ENCODE measurements at places on chromosomes 1 and 21. TPM values are rescaled to one million over a fixed set of nuclear protein-coding genes. Genes with fewer than 3 reads are reported as not detected.
A peak's percentile ranks its signal among the peaks of the same experiment; 100 is the strongest.

GRCh38 chr1:112687785-112688496 is 13.5 kb downstream of the MOV10 start:
- DNase-seq, result no peak

DNA sequence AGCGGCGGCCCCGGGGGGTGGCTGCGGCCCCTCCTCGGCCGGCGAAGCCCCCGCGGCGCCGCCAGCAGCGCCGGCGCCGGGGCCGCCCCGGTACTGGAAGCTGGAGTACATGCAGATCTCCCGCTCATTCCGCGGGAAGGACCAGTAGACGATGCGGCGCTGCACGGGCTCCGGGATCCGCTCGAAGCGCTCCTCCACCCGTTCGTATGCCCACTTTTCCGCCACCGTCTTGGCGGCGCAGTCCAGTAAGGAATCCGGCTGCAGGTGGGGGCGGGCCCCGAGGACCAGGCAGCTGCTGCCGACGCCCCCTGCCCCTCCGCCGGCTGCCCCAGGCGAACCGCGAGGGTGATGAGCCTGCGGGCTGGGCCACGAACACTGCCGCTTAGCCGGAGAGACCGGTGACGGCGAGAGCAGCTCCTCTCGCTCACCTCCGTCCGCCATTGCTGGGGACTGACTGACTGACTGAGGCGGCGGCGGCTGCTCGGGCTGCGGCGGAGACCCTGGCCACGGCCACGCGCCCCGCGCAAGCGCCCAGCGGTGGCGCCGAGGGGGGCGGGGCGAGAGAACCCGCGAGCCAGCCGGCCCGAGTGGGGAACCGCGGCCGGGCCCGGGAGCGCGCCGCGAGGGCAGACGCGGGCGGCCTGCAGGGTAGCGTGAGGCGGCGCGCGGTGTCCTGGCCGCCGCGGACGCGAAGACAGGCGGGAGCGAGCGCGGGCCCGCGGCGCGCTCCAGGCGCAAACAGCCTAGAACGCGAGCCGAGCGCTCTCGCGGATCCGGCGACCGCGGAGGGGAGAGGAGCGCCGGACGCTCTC is at the start of gene ZSWIM5:
TSS of gene ZSWIM5 (minus strand) at position 696 of the 812 bp plus-strand sequence. CDS start at position 441, 255 bp downstream.
- DNase-seq, result peak; percentile 82

Gene ATPAF1
- 21.7 TPM for total RNA-seq

GRCh38 chr1:34868230-34869049 is 8.9 kb upstream of the SMIM12 start:
- no peak for DNase-seq

DNA sequence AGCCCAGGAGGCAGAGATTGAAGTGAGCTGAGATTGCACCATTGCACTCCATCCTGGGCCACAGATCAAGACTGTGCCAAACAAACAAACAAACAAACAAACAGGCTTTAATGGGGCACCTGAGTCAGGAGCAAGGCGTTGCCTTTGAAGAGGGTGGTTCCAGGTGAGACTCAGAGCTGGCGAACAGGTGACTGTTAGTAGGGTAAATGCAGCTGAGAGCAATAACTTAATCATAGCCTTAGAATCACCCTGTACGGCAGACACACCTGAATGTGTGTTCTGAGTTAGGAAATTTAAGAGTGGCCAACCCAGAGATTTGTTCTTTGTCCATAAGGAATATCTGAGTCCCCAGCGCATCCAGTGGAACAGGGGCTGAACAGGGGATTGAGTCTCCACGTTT is 440.4 kb downstream of the RPS6KC1 start:
- DNase-seq, result no peak

- no peak for DNase-seq
Measured at GRCh38 chr21:26067836-26068594, 102.6 kb downstream of the APP start.

GRCh38 chr1:213742992-213743391 is 244.8 kb upstream of the PROX1 start:
- no peak for DNase-seq

DNA sequence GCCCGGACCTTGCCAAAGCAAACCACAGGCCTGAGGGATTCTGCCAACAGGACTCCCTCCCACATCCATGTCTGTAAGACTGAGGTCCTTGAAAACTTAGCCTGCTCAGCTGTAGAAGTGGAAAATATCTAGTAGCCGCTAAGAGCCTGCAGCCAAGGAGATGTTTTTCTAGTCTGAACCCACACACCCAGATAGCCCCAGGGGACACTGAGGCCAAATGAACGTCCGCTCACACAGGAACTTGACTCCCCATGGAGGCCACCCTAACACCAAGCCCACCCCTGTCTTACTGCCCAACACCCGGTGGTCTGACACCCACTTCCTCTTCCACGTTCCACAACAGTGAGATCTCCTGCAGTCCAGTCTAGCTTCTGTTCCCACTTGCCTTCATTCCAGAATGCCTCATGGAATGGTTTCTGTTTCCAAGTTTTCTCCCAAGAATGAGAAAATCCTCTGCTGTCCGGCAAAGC is 174.8 kb downstream of the PLPP3 start:
- DNase-seq, result no peak

Gene CHIA
- total RNA-seq, result not detected

- DNase-seq, result no peak
Measured at GRCh38 chr1:182716740-182717720, 32.6 kb upstream of the RGS8 start.

Gene ABCD3
- 22.3 TPM for total RNA-seq
